ENCODE measurements at places on chromosomes 3 and 15.

GRCh38 chr3:63364495-63364894 is 86.4 kb downstream of the SYNPR start:
- no peak for DNase-seq

GRCh38 chr3:142613491-142613890 is 17.3 kb downstream of the PLS1 start:
- no peak for DNase-seq

DNA sequence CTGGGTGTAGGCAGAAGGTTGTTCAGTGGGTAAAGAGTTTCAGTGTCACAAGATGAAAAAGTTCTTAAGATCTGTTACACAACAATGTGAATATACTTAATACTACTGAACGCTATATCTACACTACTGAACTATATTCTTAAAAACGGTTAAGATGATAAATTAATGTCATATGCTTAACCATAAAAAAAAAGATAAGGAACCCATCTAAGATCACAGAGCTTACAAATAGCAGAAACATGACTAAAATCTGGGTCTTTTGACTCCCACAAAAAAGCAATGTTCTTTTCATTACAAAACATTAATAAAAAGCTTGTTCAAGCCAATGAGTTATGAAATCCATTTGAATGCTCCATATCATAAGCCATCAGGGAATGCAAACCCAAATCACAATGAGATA is 34.4 kb downstream of the UBR1 start:
- DNase-seq = no peak

DNA sequence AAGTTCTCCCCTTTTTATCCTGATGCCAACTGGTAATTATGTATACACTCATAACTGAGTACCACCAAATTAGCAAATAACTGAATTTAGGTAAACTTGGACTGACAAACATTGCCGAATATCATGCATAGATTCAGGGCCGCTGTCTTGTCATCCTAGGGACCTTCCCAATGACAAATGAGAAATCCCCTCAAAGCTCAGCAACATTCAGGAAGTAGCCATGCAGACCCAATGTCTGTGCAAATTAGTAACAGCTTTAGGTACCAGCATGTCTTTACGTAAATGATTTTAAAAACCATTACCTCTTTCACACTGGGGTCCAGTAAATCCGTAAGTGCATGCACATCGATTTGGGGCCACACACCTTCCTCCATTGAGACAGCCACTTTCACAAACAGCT is 49.5 kb downstream of the FBN1 start:
- no peak for DNase-seq

DNA sequence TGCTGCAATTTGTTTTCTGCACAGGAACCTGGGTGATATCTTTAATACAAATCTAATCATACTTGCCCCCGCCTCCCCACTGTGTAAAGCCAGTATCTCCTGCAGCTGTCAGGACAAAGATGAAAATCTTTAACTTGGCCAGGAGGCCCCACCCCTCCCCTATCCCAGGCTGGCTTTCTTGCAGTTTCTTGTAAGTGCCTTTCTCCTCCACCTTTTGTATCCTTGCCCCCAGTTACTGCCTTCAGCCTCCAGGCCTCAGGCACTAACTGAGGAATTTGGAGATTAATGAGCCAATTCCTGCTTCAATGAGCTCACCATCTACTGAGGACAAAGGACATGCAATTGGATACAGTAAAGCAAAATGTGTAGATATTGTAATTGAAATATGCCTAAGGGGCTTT is 6.5 kb downstream of the GCSAM start:
- no peak for DNase-seq

All from CD8-positive, alpha-beta T cell (primary cell).